ENCODE measurements at places on chromosomes 6 and 20.

DNA sequence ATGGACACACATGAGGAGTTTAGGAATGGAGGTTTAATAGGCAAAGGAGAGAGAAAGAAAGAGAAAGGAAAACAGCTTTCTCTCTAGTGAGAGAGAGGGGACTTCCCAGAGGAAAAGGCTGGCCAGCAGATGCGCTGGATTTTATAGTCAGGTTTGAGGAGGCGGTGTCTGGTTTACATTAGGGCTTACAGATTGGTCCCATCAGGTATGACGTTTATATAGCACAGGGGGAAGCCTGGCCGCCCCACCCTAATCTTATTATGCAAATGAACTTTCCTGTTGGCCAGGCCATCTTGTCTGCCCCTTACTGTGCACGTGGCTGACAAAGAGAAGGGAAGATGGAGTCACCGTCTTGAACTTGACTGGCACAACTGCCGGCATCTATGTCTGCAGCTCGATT lies 86.6 kb upstream of the QKI start:
- no peak for DNase-seq

DNA sequence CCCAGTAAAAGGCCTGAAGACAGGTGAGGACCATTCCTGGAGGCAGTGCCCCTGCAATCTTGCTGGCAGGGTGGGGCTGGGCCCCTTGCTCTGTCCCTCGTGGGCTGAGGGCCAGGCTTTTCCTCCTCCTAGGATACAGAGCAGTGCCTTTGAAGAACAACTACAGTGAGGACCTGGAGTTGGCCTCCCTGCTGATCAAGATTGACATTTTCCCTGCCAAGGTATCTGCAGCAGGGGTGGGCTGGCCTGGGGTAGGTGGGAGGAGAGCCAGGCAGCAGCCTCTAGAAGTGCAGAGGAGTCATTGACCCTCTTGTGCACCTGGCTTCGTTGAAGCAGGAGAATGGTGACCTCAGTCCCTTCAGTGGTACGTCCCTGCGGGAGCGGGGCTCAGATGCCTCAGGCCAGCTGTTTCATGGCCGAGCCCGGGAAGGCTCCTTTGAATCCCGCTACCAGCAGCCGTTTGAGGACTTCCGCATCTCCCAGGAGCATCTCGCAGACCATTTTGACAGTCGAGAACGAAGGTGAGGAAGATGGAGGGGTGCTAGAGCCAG lies 36.5 kb downstream of the PLCG1 start:
- DNase-seq: no peak

GRCh38 chr20:53984356-53985149 lies 85.8 kb downstream of the BCAS1 start:
- DNase-seq: no peak

GRCh38 chr6:28408076-28408802 lies 8.7 kb upstream of the ZSCAN12 start:
- no peak for DNase-seq

DNA sequence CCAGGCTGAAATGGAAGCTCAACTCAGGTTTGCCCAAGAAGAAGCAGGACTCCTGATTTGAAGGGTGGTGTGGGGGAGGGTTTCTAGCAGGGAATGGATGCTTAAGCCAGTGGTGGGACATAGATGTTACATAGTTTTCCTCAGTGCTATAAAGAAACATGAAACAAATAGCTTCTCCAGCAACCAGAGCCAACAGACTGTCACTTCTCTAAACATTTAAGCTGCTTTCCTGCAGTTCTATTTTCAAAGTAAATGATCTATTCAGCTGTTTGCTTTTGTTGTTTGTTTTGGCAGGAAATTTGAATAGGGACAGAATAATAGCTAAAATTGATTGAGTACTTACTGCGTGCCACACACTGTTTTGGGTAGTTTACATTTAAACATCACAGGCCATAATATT lies 169.0 kb downstream of the UST start:
- DNase-seq: peak; percentile 83

- no peak for DNase-seq
Measured at GRCh38 chr6:121780325-121781321, 345.2 kb downstream of the GJA1 start.

GRCh38 chr6:44787254-44787834 lies 399.8 kb downstream of the CDC5L start:
- no peak for DNase-seq

GRCh38 chr6:72657407-72658197 lies 35.7 kb downstream of the KCNQ5 start:
- DNase-seq: no peak

DNA sequence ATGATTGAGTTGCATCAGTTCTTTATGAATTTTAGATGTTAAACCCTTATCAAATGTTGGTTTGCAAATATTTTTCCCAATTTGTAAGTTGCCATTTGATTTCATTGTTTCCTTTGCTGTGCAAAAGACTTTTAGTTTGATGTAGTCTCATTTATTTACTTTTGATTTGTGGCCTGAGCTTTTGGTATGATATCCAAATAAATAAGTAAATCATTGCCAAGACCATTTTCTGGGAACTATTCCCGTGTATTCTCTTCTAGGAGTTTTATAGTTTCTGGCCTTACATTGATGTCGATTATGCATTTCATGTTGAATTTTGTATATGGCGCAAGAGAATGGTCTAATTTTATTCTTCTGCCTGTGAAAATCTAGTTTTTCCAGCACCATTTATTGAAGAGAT lies 13.4 kb downstream of the AIG1 start:
- DNase-seq: no peak

- peak; percentile 99 for DNase-seq
Measured at GRCh38 chr6:116615937-116616736, at the start of gene RSPH4A. Gene RSPH4A (plus strand): TSS chr6:116616479. CDS start chr6:116616624, 145 bp downstream.

DNA sequence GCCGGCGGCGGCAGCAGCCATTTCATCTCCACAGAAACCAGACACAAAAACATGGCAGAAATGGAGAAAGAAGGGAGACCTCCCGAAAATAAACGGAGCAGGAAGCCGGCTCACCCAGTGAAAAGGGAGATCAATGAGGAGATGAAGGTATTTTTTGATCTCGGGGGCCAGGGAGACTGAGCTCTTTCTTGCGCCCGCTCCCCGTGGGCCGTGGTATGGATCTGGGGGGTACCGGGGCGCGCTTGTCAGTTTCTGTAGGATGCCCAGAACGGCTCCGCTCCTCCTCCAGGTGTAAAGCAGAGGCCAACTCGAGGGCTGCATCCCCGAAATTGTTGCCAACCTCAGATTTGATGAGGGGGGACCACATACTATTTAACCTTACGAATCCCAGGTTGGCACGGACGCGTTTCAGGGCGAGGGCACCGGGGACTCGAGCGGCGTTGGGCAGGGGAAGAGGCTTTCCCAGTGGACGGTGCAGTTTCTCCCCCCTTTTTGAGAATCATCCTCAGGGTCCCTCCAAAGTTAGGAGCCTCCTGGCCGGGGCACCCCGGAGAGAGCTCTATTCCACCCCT lies 735 bp downstream of the SOBP start:
- peak; percentile 43 for DNase-seq

GRCh38 chr20:40080041-40080652 lies 608.9 kb downstream of the MAFB start:
- no peak for DNase-seq

DNA sequence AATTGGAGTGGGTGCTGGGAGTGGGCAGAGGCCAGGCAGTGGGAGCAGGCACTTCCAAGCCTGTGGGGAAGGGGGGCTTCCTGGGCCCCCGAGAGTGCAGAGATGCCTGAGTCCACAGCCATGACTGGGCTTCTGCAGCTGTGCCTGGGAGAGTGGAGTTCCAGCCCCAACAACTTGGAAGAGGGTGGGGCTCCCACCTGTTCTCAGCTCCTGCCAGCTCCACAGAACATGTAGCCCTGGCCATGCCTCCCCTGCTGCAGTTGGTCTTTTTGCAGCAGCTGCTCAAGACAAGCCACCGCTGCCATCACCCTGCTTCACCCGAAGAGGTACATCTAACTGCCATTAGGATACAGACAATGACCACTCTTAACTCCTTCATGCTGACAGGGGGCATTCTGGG lies 1092.3 kb downstream of the KHDRBS2 start:
- DNase-seq: no peak

- DNase-seq: peak; percentile 99
Measured at GRCh38 chr6:156557251-156557910, 219.8 kb upstream of the ARID1B start.

DNA sequence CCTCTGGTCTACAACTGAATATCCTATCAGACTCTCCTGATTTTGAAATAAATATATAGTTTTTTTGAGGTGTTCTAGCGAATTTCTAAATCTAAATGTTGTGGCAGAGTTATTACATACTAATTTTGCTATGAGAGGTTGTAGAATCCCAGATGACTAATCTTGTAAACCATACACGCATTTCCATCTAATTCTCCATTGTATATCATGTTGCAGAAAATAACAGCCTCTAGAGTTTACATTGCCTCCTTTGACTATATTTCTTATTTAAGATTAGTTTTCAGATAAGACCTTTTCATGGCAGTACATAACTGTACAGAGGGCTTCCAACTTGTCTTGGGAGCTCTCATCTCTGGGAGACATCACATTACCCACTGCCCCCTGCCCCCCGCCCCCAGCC lies 22.9 kb downstream of the PTPN1 start:
- no peak for DNase-seq

DNA sequence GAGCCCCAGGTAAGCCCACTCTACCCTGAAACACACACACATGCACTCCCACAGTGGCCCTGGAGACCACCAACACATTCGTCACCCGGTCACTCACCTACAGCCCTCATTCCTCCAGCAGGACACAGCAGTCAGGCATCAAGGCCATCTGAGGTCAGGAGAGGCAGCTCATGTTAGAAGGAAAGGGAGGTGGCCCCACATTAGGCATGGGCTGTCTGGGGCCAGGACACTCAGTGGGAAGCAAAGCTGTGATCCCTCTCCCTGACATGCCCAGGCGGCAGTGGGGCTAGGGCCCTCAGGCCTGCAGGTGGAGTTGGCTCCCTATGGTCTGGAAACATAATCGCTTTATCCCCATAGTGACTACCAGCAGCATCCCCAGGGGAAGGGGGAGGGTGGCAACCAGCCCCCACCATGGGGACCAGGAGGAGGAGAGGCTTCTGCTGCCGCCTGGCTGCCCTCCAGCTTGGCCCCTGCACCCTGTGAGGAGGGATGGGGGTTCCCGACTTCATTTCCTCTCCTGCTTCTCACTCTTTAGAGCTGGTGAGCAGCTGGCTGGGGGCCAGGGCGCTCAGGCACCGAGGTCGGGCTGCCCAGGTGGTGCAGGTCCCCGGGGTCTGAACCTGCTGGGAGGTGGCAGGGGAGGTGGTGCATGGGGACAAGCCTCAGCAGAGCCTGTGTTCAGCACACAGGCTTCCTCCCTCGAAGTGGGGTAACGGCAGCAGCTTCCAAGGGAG lies 76.6 kb upstream of the CST7 start:
- no peak for DNase-seq

- no peak for DNase-seq
Measured at GRCh38 chr6:5023923-5024322, 20.1 kb upstream of the RPP40 start.

DNA sequence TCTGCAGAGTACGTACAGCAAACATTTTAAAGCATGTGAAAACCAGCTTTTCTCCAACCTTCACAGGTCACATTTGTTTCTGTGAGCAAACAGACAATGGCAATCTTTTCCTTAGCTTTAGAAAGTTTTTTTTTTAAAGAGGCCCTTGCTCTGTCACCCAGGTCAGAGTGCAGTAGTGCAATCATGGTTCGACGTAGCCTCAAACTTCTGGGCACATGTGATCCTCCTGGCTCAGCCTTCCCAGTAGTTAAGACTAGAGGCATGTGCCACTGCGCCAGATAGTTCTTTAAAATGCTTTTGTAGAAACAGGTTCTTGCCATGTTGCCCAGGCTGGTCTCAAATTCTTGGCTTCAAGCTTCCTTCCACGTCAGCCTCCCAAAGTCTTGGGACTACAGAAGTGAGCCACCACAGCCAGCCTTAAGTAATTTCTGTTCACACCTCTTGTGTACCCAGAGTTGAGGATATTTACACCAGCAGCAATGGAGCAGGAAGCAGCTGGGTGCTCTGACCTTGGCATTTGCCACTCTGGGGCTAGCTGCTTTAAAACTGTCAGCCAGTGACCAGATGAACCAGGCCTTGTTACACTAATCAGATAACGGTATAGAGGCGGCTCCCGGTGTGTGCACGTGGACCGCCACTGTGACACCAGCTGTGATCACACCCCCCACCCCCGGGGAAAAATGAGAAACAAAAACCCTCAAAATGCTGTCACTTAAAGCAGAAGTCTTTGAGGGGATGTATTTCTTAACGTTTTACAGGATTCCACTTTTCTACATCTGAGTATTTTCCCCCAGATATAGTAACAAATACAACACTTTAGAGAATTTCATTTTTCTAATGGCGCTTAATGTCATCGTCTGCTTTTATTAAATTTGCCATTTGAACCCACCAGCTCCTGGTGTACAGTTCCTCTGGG lies 71.3 kb downstream of the AKAP12 start:
- DNase-seq: no peak

DNA sequence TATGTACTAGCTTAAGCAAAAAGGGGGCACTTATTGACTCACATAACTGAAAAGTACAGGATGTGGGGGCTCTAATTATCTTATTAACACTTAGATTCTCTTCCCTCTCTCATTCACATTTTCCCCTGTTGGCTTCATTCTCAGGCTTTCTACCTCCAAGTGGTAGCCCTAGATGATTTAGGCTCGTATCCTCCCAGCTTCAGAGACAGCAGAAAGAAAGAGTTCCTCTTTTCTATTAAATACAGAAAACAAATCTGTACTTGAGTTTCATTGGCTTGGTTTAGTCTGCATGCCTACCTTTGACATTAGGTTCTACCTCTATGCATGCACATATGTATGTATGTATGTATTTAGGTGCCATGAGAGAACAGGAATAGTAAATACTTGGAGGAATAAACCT lies 15.5 kb upstream of the E2F3 start:
- no peak for DNase-seq

- DNase-seq: no peak
Measured at GRCh38 chr6:5818959-5819358, 187.8 kb downstream of the NRN1 start.
